Activated CD8-positive, alpha-beta memory T cell treated with anti-CD3 and anti-CD28 coated beads for 1 hour (primary cell): ENCODE measurements at places on chromosomes 5 and 9.

DNA sequence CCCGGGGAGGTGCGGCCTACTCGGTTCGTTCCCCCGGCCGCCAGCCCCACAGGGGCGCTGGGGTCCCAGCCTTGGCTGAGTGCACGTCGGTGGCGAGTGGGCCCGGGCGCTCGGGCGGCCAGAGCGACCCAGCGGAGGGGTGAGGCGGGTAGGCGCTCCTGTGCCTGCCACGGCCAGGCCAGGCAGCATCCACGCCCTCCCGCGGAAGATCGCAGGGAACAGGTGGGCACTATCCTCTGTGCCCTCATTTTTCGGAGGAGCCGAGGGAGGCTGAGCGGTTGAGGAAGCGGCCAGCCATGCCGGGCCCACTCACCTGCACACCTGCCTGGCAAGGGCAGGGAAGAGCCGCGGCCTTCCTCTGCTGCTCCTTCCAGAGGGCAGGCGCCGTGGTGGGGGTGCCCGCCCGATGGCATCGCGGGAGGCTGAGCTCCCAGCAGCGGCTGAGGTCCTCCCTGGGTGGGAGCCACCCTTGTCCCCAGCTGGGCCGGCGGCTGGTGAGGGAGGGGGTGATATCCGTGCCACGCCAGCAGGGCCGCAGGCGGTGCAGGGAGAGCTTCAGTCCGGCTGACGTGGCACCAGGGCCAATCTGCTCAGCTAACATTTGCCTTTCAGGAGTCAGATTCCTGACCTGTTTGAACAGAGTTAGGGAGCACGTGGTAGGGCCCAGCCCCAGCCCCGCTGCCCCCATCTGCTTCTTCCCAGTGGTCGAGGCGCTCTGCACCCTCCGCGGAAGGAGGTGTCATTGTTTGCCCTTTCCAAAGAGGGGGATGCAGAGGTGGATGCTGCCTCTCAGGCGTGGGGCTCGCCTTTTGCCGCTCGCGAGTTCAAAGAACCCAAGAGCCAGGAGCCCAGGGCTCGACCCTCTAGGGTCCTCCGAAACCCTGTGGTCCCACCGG, 1.6 kb upstream of the SEC16A start:
- no peak for DNase-seq

GRCh38 chr5:168356592-168356991, 65.1 kb downstream of the WWC1 start:
- no peak for DNase-seq

- DNase-seq, result no peak
Measured at GRCh38 chr5:117425163-117425562, 850.5 kb upstream of the SEMA6A start.

DNA sequence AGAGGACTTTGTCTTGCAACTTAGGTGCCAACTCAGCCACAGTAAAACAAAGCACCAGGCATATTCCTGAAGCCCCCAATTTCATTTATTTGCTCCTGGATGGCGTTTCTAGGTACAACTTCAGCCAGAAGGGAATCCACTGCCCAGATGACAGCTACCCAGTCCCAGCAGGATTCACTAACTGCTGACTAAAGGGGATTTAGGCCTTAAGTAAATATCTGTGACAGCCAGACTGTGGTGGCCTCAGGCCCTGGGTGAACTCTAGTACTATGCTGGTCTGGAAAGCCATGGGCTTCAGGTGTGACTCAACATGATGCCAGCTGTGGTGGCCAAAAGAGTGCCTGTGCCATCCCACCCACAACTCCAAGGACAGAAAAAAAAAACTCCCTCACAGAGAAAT, 396.1 kb upstream of the CCNG1 start:
- DNase-seq, result no peak

DNA sequence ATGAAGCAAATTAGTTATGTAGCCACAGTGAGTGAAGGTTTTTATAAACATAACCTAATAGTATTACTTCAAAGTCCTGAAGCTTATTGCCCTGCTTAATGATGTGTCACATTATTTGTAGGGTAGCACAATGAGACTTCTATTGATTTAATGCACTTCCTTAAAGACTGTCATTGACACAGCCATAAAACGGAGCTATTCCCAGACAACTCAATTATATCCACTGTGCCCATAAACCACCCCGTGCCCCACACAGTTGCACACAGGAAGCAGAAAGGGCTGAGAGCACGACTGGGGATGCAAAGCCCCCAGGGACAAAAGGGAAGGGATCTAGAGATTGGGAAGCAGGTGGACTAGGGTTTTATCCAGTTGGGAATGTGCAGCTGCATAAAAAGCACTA, 37.0 kb downstream of the TRIM32 start:
- DNase-seq, result no peak

DNA sequence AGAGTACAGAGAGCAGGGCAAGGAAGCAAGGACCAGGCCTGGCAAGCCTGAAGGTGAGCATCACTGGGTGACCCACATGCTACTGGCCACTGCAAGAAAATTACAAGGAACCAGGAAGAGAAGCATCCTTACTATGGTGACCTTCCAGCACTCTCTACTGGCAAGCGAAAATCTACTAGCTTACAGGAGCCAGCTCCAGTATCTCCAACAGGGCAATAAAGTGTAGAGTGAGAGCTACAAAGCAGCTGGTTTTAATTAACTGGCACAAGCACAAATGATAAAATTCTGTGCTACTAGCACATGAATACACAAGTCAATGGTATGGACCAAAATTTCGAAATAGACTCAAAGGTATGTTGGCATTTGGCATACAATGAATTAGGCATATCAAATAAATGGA, 113.3 kb upstream of the CAST start:
- DNase-seq, result no peak

DNA sequence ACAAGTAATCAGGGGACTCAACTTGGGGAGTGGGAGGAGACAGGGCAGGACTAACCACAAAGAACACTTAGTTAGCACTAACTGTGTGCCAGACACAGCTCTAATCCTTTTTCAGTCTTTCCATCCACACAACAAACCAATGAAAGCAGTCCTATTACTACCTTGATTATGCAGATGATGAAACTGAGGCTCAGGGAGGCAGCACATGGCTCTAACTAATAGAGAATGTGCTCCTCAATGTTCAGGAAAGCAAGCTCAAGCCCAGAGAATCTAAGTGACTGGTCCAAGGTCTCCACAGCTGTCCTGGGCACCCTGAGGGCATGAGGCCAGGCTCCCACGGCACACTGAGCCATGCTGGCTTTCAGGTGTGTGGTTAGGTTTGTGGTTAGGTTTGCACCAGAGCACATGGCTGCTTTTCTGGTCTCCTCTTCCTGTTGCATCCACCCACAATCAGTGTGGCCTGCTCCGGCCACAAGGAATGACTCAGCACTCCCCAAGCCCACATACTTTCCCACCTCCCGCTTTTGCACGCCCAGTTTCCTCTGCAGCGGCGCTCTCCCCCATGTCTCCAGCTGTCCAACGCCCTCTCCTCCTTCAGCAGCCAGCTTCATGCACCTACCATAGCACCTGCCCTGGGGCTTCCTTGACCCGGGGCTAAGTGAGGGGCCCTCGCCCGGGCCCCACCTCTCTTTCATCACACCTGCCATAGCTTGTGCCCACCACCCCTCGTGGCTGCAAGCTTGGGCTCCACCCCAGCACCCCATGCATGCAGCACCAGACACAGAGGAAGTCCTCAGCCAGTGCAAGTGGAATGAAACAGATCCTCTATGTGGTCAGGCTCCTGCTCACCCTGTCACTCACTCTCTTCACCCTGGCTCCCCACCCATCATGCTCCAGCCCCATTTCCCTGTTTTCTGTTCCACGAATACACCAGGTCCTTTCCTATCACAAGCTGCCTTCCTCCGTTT, 133.1 kb downstream of the GABBR2 start:
- no peak for DNase-seq

GRCh38 chr5:164472165-164472564, 966.7 kb downstream of the MAT2B start:
- no peak for DNase-seq

- no peak for DNase-seq
Measured at GRCh38 chr5:81181576-81182316, 51.4 kb upstream of the CKMT2 start.

DNA sequence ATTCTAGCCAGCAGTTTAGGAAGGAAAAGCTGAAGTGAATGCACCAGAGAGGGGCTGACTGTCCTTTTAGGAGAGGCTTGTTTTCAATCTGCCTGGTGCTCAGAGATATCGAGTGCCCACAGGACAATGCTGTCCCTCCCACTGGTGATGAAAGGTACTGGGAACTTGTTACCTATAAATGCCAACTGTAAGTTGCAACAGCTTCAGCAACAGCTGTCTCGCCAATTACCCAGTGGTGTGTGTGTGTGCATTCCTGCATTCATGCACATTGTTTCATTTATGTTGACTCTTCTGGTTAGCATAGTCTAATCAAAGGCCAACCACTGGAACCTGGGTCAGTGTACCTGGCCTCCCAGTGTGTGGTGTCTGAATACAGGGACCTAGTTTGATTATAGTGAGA, 161.1 kb downstream of the CSNK1G3 start:
- DNase-seq, result no peak

GRCh38 chr9:2621722-2622460, at the start of gene VLDLR:
Gene VLDLR, plus strand, starts transcription at chr9:2621787. Its CDS starts 403 bp downstream, at chr9:2622190.
- no peak for DNase-seq

- DNase-seq, result no peak
Measured at GRCh38 chr9:129703667-129704355, 38.4 kb downstream of the PRRX2 start.

GRCh38 chr5:39558541-39558940, 133.8 kb upstream of the DAB2 start:
- no peak for DNase-seq

DNA sequence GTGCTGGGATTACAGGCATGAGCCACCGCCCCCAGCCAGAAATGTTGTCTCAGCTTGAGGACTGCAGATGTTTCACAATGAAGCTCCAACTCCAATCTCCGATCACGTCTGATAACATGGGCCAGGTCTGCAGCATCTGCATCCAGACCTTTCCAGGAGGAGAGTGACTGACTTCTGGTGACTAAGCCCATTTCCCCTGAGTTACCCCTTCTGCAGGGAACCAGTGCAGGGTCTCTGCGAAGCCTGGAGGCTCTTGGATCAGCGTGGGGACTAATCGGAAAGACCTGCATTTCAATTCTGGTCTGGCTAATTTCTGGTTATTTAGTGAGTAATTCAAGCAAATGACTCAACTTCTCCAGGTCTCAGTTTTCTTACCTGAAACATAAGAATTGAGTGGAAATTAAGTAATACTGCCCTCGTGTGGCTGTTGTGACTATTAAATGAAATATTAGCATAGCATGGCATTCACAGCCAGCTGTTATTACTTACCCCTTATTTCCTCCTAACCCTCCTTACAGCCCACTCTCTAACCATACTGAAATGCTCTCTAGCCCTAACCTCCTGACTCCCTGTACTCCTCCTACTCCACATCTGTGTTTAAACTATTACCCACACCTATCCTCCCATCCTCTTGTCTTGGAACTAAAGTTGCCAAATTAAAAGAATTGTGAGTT, 2.2 kb upstream of the GNPDA1 start:
- no peak for DNase-seq

GRCh38 chr5:78972654-78973428, 12.3 kb downstream of the ARSB start:
- no peak for DNase-seq

DNA sequence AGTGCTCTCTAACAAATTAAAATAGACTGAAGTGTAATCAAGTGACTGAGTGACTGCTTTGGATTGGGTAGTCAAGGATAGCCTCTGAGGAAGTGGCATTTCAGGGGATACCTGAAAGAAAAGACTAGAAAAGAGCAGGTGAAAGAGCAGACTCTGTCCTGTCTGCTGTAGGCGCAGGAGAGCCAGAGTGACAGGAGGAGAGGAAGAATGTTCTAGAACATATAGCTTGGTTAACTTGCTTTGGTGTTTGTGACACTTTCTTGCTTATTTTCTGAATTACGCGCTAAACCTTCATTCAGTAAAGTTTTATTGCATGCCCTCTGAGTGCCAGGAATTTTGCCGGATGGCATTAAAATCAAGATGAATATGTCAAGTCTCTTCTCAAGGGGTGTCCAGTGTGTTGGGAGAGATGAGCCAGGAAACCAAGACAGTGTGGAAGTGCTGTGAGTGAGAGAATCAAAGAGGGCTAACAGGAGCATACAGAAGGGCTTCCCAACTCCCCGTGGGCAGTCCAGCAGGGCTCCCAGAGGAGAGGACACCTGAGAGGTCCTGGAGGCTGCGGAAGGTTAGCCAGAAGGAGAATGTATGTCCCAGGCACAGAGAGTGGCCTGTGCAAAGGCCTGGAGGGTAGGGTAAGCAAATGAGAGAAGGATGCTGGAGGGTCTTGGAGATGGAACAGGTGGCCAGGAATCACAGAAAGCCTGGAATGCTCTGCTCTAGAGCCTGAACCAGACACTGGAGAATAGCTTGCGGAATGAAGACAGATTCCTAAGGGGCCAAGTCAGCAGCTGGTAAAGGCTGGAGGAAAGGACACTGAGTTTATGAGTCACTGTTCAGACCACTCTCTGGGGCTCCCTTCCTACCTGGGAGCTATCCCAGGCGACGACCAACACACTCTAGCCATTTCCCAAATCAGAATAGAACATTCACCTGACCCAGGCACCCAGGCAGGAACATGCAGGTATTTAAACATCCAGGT, 59.3 kb downstream of the SLC22A5 start:
- no peak for DNase-seq

GRCh38 chr5:80238778-80239679, 16.8 kb downstream of the SERINC5 start:
- DNase-seq, result no peak

DNA sequence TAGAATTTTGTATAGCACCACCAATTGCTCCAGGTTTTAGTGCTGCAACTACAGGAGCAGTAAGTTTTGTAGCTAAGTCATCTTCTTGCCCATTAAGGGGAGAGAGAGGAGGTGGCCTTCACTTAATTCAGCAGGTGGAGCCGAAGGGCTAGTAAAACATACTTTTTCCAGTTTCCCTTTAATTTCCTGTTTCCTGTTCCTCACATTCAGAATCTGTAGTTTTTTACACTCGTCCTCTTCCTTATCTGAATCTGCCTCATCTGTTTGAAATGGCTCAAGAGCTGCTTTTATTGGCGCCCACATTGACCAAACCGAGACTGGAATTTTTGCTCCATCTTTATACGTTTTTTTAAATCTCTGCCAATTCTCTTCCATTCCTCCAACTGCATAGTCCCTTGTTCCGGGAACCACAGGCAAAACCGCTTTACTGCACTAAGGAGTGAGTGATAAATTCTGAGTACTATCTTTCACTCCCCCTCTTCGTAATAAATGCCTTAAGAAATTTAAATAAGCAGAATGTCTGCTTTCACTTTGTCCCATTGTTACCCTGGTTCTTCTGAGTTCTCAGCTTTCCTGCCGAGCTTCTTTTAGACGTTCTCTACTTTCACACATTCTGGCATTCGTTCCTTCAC, 133.9 kb downstream of the DROSHA start:
- DNase-seq, result no peak

DNA sequence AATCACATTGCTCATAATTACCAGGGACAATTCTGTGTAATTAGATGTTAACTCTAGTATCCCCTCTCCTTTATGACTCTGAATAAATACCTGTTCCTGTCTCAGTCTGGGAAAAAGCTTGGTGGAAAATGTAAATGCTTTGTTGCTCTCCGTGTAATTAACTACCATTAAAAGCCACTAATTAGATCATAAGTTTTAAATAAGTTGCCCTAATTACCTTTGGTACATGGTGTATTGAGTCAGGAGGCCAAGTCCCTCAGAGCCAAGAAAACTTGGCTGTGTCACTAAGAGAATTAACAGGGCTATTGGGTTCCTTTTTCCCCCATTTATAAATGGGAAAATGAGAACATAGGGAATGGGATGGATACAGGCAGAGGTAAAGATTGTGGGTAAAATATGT, 617.6 kb downstream of the TLR4 start:
- no peak for DNase-seq
